ENCODE measurements at places on chromosomes 6 and 20.

DNA sequence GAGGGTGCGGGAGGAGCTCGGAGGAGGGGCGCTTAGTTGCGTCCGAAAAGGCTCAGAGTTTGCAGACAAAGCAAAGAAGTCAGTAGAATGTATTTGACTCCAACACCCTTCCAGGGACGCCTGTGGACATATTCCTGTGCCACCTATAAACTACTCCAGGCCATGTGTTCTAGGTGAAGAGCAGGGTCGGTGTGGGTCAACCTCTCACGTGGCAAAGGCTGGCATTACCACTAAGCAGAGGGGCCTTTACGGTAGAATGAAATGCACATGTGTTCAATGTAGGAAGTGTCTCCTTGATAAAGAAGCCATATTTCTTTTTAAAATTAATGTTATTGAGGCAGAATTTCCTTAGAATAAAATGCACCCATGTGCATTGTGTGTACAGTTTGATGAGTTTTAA, 15.4 kb downstream of the SIRT5 start:
- DNase-seq = no peak

GRCh38 chr20:32091888-32092346, 17.6 kb upstream of the TM9SF4 start:
- DNase-seq = no peak

GRCh38 chr6:28751514-28751913, 172.3 kb downstream of the TRIM27 start:
- DNase-seq = no peak

- DNase-seq = no peak
These were observed 32.0 kb downstream of the CFAP61 start for GRCh38 chr20:20084296-20084752.

DNA sequence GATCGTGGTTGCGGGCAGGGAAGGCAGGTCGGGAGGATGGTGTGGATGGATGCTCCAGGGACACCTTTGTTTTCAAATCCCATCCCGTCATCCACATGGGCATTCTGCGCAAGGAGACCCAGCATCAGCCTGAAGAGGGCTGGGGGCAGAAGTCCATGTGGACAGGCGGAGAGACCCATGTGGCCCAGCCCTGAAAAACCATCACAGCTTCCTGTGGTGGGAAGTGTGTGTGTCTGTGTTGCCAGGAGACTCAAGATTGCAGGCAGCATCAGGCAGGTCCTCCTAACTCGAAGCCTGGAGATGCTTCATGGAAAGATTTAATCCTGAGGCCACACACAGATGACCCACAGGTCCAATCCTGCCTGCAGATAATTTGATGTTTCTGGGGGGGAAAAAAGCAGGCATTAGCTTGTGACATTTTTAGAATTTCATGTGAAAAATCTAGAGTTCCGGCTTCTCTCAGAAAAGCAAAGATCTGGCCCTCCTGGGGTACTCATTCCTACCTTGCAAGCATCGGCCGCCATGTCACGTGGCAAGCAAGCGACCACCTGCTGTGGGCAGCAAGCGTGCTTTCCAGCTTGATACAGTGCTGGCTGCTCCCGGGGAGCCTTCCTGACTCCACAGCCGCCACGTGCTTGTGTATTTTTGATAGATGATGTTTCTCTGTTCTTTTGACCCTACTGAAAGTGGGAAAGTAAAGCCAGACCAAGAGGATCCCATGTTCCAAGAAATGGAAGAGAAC, 25.8 kb downstream of the BCAS4 start:
- no peak for DNase-seq

GRCh38 chr6:145904868-145905267, 59.3 kb downstream of the SHPRH start:
- no peak for DNase-seq

GRCh38 chr20:51542571-51543421, at the start of gene NFATC2:
Gene NFATC2 (minus strand): TSS chr20:51542719. CDS start chr20:51542499, 220 bp downstream.
- DNase-seq = no peak

- DNase-seq = no peak
These were observed 117.8 kb upstream of the TRAF3IP2 start for GRCh38 chr6:111723412-111723970.

- DNase-seq = no peak
These were observed 2.9 kb downstream of the FKBP1A start for GRCh38 chr20:1389703-1390580.

DNA sequence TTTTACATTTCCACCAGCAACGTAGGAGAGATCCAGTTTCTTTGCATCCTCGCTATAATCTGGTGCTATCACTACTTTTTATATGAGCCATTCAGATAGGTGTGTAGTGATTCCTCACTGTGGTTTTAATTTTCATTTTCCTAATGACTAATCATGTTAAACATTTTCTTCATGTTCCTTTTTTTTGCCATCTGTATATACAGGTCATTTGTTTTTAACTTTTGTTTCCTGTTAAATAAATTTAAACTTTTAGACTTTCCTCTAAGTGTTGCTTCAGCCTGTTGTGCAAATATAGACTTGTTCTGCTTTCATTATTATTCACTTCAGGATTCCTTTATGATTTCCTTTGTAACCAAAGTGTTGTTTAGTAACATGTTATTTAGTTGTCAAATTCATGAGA, 697.4 kb downstream of the PTPRT start:
- DNase-seq = no peak

DNA sequence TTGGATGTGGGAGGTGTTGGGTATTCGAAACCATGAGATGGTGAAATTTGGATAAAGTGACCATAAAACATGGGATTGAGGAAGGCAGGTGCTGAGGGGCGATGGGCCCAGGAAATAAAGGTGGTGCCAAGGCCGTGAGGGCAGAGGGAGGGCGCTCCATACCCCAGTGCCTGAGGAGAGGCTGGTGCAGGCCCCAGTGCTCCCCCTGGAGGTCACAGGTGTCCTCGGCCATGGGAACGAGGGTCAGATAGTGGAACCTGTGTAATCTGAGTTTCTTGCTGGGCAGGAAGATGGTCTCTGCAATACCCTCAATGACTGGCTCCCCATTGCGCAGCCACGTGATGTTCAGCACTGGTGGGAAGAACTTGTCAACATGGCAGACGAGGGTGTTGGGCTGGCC, 16.2 kb downstream of the HLA-DPB1 start:
- no peak for DNase-seq

DNA sequence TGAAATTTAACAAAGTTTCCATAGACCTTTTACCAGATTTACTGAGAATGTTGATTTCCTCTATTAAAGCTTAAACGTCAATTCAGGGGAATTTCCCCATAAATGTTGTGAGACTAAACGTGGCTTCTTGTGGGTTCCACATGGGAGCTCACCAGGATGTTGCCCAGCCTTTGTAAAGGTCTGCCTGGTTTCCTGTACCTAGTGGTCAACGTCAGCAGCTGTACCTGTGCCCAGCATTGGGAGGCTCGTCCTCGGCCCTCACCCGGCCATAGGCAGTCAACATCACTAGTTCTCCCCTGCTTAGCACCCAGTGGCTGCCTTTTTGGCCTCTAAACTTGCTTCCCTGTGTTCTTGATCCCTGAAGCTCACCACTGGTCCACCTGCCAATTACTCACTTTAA, 22.1 kb upstream of the CD83 start:
- no peak for DNase-seq

GRCh38 chr6:11386323-11386722, 151.2 kb upstream of the TMEM170B start:
- DNase-seq = no peak

GRCh38 chr6:97841763-97842162, 558.7 kb upstream of the MMS22L start:
- DNase-seq = no peak
